ENCODE measurements at places on chromosomes 1 and 21.

GRCh38 chr1:236870721-236871120 lies 75.6 kb downstream of the MTR start:
- DNase-seq: no peak

GRCh38 chr1:182897696-182898095 lies 55.3 kb downstream of the SHCBP1L start:
- no peak for DNase-seq

DNA sequence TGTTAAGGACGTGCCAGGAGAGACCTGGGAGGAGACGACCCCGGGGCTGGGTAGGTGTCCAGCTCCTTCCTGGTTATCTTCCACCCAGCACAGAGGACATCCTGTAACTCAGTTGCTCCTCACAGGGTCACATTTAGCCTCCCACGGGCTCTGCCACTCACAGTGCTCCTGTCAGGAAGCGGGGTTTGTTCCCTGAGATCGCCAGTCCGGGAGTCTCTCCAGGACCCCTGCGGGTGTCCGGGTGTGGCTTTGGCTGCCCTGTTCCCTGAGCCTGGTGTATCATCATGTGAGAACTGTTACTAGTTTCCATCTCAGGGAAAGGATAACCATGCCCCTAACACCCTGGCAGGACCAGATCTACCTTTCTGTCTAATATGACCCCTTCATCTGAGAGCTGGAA lies 158.2 kb upstream of the RUNX1 start:
- no peak for DNase-seq

GRCh38 chr1:20165522-20165951 lies 20.4 kb upstream of the UBXN10 start:
- DNase-seq: no peak

DNA sequence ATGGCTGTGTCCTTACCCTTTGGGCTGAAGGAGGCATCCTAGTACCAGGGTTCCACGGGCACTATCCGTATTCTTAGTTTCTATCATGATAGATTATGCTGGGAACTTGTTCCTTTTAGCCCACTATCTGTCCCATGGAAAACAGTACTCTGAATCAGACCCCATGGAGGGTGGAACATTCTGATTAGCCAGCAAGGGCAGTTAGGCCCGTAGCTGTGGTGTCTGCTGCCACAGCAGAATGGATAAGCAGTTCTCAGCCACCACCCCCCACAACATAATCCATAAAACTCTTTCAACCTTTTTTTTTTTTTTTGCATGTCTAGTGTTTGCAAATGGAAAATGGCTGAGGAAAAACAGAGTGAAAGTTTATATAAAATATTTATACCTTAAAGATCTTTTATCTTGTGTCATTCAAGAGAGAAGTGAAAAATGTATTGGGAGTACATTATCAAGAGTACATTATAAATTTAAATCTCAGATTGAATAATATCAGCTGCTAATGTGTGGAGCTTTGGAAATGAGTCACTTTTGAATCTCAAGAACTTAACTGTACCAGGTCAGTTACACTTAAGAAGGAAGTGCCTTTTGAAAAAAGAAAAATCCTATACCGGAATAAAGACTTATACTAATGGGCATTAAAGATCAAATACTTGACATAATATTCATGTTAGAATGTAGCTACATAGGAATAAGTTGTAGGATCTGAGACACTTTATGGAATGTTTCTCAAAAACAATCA lies 80.3 kb downstream of the NFIA start:
- no peak for DNase-seq

GRCh38 chr1:116971258-116971860 lies 30.2 kb upstream of the CD101 start:
- no peak for DNase-seq

DNA sequence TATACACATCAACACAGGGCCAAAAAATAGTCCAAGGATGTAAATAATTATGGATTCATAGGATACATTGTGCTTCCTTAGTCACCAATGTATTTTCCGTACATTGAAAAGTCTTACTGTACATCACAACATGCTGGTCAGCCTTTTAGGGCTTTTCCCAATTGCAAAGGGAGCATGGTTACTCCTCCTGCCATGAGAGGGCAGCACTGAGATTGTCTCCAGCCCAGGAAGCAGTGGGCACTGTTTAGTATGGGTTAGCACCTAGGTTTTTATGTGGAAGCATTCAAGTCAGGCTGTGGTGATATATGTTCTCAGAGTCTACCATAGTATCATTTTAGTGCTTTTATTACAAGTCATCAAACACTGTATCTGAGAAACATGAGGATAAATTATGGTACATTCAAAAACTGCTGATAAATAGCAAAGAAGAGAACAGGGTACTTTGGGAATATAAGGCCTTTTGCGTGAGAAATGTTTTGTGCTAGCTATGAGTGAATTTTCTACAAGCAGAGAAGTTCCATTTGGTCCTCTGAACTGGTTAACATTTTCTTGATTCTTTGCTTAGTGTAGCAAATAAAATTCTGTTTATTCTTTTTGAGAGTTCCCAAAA lies 34.0 kb downstream of the ST6GALNAC5 start:
- peak; percentile 57 for DNase-seq

DNA sequence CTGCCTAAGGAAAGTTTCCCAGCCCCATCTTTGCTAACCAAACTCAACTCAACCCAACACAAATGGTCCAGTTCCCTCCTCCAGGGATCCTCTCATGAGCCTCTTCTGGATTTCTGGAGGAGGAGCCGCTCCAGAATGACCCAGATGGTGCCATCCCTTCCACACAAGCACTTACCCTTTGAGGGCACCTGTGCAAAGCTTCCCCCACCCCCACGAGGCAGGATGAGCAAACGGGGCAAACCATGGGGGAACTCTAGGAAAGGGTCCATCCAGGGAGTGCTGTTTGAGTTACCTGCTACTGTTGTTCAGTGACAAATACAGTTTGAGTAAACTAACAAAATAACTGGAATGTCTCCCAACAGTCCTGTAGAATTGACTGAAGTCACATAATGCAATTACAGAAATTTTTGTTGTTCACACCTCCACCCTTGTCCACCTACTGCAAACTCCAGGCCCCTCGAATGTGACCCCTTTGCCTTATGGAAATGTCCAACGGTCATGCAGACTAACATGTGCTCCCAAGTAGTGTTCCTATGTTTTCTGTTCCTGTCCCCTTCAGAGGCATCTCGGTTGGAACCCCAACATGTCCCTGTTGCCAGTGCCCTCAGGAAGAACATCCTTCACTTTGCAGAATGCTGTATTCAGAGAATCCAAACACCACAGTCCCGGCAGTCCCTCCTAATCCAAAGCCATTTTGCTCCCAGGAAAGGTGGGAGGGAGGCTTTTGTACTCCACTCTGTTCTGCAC lies 160.1 kb downstream of the RRAGC start:
- DNase-seq: no peak

GRCh38 chr1:29382851-29383745 lies 146.8 kb downstream of the PTPRU start:
- DNase-seq: no peak

- peak; percentile 94 for DNase-seq
Measured at GRCh38 chr21:17688912-17689874, 76.5 kb upstream of the BTG3 start.

GRCh38 chr1:86753700-86754099 lies 49.3 kb downstream of the SH3GLB1 start:
- peak; percentile 45 for DNase-seq

- no peak for DNase-seq
Measured at GRCh38 chr1:24969596-24970398, 39.7 kb upstream of the RUNX3 start.

DNA sequence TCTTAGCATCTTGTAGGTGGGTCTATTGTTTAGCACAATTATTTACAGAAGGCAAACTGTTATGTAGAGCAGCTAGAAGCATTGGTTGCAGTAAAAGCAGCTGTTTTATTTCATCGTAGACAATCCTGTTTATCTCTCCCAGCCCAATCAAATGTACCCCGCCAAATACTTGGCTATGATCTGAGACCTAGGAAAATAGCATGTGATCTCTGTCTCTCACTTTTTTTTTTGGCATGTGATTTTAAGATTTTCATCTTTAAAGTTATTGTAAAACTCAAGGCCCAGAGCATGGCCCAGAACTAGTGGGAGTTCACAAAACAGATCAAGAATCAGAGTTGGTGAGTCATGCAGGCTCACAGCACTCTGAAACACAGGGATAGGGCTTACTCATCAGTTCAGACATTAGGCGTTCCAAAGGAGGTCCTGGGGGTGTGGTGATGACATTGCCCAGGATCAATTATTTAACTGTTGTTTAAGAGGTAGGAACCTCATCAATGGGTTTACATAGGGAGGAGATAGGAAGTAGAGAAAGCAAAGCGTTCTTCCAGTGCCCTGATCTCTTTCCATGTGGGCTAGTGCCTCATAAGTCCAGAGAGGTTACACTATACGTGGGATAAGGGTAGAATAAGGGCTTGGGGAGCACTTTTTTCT lies 40.2 kb downstream of the TBX19 start:
- DNase-seq: peak; percentile 84

GRCh38 chr1:150621497-150622302 lies 7.7 kb downstream of the ENSA start:
- no peak for DNase-seq

DNA sequence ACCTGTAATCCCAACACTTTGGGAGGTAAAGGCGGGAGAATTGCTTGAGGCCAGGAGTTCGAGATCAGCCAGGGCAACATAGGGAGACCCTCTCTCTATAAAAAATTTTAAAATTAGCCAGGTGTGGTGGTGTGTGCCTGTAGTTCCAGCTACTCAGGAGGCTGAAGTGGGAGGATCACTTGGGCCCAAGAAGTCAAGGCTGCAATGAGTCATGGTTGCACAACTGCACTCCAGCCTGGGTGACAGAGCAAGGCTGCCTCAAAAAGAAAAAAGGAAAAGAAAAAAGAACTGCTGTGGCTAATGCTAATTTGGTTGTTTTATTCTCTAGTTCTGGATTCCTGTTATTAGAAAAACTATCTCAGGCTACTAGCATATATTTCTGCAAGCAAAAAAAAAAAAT lies 29.8 kb downstream of the DBT start:
- no peak for DNase-seq

GRCh38 chr1:87754139-87754538 lies 425.5 kb downstream of the LMO4 start:
- no peak for DNase-seq

- no peak for DNase-seq
Measured at GRCh38 chr1:31583995-31584868, 7.9 kb downstream of the TINAGL1 start.

DNA sequence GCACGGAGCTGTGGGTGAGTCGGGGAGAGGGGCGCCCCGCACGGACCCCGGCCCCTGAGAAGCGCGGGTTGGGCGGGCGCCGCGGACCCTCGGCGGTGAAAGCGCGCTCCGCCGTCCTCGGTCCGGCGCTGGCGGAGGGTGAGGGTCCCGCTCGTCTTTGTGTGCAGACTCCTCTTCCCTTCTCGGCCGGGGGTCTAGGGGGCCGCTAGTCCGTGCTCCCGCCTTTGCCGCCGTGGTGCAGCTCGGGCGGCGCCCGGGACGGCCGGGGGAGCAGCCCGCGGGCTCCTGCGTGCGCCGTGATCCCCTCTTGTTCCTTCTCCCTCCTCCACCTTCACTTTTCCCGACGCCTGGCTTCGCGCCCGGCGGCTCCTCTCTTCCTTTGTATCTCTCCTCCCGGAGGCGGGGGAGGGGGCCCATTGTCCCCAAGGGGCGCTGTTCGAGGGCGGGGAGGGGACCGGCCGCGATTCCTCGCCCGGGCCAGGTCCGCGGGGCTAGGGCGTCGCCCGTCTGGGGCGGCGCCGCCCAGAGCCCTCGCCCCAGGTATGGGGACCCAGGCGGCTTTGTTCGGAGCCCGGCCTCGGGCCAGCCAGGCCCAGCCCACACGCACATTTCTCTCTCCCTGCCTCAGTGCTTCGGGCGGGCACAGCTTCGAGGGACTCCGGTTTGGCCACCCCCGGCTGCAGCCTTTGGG lies 519 bp downstream of the FNBP1L start:
- peak; percentile 15 for DNase-seq

DNA sequence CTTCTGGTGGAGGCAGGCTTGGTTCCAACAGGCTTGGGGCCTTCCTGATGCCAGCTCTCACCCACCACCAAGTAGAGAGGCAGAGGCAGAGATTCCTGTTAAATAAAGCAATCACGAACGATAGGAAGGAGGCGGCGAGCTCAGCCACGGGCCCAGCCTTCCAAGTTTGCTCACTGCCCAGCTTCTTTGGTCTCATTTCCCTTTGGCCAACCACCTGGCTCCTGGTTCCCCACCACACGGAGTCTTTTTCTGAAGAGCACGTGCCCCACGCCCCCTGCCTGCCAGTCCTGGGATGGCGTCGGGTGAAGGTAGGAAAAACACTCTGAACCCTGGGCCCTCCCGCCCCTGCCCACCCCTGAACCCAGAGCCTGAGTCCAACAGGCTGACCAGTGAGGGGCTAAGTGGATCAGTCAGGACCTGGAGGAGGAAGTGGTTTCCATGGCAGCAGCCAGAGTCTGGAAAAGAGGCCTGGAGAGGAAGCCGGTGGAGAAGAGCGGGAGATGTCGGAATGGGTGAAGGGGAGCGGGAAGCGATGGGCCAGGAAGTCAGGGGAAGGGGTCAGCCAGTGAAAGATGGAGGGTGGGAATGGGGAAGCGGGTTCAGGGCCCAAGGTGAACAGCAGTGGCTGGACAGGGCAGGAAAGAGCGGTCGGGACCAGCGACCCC lies 158.2 kb upstream of the KLHDC7A start:
- DNase-seq: no peak

GRCh38 chr1:59641836-59642235 lies 172.9 kb upstream of the HOOK1 start:
- DNase-seq: no peak

DNA sequence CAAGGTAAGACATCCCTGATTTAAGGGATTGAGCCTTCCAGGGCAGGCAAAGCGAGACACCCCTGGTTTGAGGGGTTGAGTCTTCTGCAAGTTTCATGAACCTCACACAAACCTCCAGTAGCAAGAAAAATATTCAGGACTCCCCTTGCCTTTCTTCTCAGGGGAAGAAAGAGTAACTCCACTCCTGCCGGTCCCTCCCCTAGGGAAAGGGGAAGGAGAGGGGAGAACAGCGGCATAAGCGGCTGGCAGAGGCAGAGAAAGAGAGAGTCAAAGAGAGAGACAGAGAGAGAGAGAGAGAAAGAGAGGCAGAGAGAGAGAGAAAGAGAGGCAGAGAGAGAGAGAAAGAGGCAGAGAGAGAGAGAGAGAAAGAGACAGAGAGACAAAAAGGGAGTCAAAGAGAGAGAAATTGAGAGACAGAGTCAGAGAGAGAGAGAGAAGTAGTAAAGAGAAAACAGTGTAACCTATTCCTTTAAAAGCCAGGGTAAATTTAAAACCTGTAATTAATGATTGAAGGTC lies 29.5 kb upstream of the CBR3 start:
- no peak for DNase-seq

GRCh38 chr1:233614743-233615521 lies 1.0 kb downstream of the KCNK1 start:
- DNase-seq: no peak
